ENCODE measurements at places on chromosomes 4 and X. TPM values are rescaled to one million over a fixed set of nuclear protein-coding genes. Genes with fewer than 3 reads are reported as not detected.

- DNase-seq, result no peak
Observed at GRCh38 chr4:164846566-164846965, 30.4 kb upstream of the APELA start.

ACE2 gene
- total RNA-seq, result not detected

DNA sequence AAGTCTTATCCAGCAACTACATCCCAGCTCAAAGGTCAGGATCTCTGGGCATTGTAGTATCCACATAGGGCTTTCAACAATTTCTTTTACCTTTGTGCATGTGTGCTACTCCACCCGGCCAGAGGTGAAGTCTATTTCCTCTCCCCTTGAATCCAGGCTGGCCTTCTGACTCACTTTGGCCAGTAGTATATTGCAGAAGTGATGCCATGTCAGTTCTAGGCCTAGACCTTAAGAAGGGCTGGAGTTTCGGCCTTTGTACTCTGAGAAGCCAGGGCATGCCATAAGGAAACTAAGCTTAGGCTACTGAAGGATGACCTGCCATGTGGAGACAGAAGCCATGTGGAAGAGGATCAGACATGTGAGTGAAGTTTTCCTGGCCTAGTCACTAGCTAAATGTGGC, 191.2 kb upstream of the ATP6AP2 start:
- no peak for DNase-seq

- no peak for DNase-seq
Observed at GRCh38 chr4:8771258-8771590, 100.4 kb downstream of the HMX1 start.

GRCh38 chr4:36747277-36748129, 466.1 kb downstream of the DTHD1 start:
- no peak for DNase-seq

- no peak for DNase-seq
Observed at GRCh38 chr4:126761947-126762662, 870.7 kb upstream of the INTU start.

HDX gene
- total RNA-seq, result 0.47 TPM

DNA sequence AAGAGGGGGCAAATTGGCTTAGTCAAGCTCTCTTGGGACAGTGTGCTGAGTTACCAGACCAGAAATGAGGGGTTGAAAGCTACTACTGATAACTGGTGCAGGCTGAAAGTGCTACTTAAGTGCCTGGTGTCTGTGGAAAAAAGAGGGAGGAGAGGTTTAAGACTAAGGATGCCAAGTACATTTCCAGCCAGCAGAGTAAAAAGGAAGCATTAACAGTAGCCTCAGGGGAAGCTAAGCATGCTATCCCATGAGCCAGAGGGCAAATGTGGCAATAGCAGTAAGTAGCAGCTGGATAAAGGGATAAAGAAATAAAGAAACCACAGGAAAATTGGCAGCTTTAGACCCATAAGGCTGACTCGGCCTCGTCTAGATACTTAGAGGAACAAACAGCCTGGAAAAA, 196.3 kb upstream of the MAB21L2 start:
- no peak for DNase-seq

GRCh38 chrX:94256396-94256795, 582.4 kb downstream of the FAM133A start:
- no peak for DNase-seq

WDR45 gene
- total RNA-seq, result 124 TPM

DNA sequence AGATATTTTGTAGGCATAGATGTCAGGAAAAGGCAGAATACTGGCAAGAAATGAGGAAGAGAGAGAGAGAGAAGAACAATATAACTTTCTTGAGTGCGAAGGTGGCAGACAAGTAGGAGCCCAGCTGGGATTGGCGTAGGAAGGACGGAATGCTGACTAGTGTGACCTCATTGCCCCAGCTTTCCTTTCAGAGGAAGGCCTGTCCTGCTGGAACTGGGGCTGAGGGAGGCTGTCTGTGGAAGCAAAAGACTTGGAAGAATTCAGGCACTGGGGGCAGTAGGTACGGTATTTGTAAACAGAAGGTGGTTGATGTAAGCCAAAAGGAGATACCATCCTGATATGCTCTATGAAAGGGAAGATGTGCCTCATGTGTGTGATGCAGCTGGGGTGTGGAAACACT, 818.4 kb downstream of the ADGRL3 start:
- no peak for DNase-seq

HOPX gene
- total RNA-seq, result 5.9 TPM

DNA sequence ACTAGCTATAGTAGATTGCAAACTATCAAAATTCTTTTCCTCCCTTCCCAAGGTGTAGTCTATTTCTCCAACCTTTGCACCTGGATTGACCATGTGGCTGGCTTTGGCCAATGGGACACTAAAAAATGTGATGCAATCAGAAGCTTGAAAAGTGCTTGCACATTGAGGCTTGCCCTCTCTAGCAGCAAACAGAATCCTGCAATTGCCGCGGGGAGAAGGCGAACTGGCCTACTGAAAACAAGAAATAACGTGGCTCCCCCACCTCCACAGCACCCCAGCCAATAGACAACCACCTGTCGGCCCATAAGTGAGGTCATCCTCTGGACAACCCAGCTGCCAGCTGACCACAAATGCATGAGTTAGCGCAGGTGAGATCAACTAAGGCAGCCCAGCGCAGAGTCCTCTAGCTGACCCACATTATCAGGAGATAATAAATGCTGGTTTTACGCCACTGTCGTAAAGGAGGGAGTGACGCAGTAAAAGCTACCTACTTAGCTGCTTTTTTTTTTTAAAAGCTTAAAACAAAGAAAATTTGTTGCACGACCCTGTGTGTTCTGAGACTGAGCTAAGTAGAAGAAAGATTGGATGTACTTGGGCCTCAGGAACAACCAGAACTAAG, 95.2 kb downstream of the GK start:
- no peak for DNase-seq

GRCh38 chr4:6332042-6332668, 62.5 kb downstream of the WFS1 start:
- DNase-seq, result no peak

DNA sequence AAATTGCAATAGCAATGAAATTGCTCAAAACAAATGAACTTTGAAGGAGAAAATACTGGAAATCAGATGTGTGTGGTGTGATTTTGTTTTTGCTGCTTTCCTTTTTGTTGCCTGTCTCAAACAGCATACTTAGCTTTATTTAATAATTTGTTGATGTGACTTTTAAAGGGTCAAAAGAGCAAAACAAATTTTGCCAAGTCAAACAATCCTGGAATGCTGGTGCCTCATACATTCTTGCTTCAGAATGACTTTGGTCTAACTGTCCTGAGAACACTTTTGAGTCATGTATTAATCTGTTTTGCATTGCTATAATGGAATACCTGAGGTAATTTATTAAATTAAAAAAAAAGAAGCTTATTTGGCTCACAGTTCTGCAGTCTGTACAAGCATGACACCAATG, 3.4 kb downstream of the PF4V1 start:
- DNase-seq, result no peak

USP46 gene
- 2.7 TPM for total RNA-seq

DNA sequence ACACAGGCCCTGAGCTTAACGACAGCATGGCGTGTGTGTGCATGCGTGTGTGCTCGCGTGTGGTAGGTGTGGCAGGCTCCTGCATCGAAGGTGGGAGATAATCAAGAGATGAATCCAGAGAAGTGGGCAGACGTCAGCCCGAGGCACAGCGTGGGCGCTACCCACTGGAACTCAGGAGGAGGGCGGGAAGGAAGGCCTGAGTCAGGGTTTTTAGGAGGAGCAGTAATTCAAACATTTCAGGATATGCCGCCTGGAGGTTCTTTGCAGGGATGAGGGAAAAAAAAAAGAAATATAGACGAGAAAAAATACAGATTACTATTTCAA, 66.3 kb upstream of the STX18 start:
- no peak for DNase-seq

SPATA4 gene
- total RNA-seq, result not detected

IL2RG gene
- total RNA-seq, result 301 TPM

DCAF4L1 gene
- 0.78 TPM for total RNA-seq

GRCh38 chr4:56468097-56468422, 643 bp downstream of the SRP72 start:
- DNase-seq, result no peak

DNA sequence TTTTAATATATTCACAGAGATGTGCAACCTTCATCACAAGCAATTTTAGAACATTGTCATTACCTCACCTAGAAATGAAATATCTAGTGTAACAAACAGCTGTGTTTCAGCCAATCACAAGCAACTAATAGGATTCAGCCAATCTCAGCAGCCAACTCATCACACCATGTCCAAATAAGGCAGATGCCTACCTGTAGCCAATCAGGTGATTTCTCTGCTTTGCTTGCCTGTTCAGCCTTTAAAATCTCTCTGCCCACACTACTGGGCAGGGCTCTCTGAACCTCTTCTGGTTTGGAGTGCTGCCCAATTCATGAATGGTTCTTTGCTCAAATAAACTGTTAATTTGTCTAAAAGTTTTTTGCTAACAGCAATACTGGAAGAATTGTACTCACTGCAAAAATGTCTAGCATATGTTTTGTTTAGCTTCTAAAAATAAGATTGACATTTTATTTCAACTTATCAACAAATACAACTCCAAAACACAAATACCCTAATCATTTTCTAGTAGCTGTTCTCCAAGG, 52.4 kb upstream of the IGFBP7 start:
- no peak for DNase-seq

GRCh38 chr4:176792326-176793059, at the start of gene VEGFC:
Gene VEGFC, minus strand, starts transcription at chr4:176792922. Its CDS starts 611 bp downstream, at chr4:176792311.
- no peak for DNase-seq

GRCh38 chr4:89008166-89008565, 48.8 kb downstream of the FAM13A start:
- DNase-seq, result no peak

DNA sequence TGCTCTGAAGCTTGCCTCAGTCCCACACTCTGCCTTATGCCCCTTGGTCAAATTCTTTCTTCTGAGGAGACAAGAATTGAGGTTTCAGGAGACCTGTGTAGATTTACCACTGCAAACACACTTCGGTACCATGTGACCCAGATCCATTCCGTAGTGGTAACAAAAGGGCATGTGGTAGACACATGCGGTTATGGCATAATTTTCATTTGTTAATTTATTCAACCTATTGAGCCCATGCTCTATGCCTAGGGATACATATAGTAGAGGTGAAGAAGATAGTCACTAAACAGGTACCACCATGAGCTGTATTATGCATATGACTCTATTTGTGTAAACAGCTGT, 190.9 kb downstream of the NDST4 start:
- no peak for DNase-seq

GRCh38 chrX:72003811-72004750, 93.4 kb downstream of the NHSL2 start:
- DNase-seq, result no peak

- no peak for DNase-seq
Observed at GRCh38 chrX:17007134-17007768, 60.8 kb downstream of the REPS2 start.

MAB21L2 gene
- total RNA-seq, result not detected

GRCh38 chrX:140672840-140673731, 36.5 kb upstream of the LINC00632 start:
- DNase-seq, result no peak

GRCh38 chr4:40544221-40544620, 85.4 kb downstream of the RBM47 start:
- DNase-seq, result no peak

- DNase-seq, result no peak
Observed at GRCh38 chr4:7842384-7843279, 97.0 kb downstream of the AFAP1 start.

- DNase-seq, result no peak
Observed at GRCh38 chr4:182242787-182243186, 415 bp upstream of the TENM3 start.

GPR78 gene
- total RNA-seq, result not detected

NMU gene
- not detected for total RNA-seq

- no peak for DNase-seq
Observed at GRCh38 chr4:26386386-26386785, 65.6 kb downstream of the RBPJ start.

GRCh38 chrX:104085919-104086318, 9.9 kb upstream of the TMSB15C start:
- DNase-seq, result no peak

All from naive thymus-derived CD8-positive, alpha-beta T cell (primary cell).